ENCODE measurements at places on chromosomes 2 and 18. TPM values are rescaled to one million over a fixed set of nuclear protein-coding genes. Genes with fewer than 3 reads are reported as not detected.

Gene TUBA4B
- total RNA-seq = not detected

Gene GCA
- 10.7 TPM for total RNA-seq

Gene CDKL4
- 1.2 TPM for total RNA-seq

Gene EDAR
- not detected for total RNA-seq

DNA sequence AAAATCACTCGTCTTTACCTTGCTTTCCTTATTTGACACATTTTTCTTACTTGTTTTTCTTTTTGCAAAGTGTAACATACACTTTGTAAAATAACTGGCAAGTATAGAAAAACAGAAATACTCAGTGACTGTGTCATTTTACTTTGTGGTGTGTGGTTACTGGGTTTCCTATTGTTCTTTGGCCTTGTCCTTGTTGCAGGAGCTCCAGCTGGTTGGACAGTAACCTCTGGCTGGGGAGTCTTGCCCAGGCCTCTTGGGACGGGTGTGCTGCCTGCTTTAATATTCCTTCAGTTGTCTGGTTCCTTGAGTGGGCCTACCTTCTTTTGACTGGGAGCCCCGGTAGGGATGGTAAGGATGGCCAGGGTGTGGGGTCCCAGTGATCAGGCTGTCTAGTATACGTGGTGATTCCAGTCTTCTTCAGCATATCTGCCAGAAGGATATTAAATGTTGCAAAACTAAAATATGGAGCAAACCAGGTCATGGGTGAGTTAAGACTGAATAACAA lies 53.8 kb downstream of the RNF144A start:
- no peak for DNase-seq

DNA sequence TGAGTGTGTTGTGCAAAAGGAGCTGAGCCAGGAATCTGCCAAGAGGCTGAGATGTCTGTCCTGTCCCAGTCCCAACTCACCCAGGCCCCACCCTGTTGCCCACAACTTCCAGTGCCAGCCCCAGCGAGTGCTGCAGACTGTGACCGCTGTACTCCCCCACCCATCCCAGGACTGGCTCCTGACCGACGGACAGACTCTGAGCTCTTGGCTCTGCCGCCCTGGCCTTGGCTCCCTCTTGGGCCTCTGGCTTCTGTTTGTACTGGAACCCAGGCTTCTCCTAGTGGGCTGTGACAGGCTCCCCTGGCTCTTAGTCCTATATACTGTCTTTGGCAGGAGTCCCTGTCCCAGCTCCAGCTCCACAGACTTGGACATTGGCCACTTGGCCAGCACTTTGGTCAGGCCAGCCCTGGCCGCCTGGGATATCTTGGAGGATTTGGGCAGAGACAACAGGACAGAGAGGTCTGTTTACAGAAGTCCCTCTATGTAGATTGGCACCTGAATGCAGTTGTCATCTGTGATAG lies 41.1 kb downstream of the ACOXL start:
- no peak for DNase-seq

- no peak for DNase-seq
Measured at GRCh38 chr2:230899287-230899686, 25.8 kb downstream of the GPR55 start.

- no peak for DNase-seq
Measured at GRCh38 chr2:98738304-98738703, 7.4 kb upstream of the MGAT4A start.

DNA sequence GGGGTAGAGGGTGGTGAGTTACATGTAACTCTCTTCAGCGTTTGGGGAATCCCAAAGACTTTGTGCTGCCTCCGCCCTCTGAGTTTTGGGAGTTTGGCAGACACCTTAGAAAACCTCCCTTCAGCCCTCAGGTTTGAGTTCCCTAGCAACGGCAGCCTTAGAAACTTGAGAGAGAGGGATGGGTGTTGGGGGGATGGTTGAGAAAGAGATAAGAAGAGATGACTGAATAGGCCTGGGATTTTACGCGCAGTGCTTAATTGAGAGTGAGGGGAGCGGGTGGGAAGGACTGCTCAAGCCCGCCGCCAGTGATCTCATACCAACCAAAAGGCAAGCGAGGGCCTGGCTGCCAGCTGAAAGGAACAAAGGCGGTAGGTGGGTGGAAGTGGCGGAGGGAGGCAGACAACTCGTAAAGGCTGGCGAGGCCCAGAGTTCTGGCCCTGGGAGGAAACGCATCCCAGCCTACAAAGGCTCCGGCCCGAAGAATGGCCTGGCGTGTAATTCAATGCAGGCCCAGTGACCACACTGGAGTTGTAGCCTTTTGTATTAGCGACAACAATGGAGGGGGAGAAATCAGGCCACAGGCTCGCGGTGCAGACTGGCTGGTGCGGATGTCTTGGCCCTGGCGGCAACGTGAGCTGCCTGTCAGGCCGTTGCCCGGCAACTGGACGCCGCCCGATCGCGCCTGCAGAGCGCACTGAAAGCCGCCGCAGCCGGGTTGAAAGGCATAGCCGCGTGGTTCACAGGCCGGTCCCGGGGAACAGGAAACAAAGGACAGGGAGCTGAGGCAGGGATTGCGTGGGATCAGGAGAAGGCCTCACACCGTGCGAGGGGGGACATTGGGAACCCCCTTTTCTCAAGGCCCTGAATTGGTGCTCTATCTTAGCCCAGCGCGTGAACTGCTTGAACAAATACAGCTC lies 39.9 kb upstream of the DARS1 start:
- DNase-seq = peak; percentile 43

DNA sequence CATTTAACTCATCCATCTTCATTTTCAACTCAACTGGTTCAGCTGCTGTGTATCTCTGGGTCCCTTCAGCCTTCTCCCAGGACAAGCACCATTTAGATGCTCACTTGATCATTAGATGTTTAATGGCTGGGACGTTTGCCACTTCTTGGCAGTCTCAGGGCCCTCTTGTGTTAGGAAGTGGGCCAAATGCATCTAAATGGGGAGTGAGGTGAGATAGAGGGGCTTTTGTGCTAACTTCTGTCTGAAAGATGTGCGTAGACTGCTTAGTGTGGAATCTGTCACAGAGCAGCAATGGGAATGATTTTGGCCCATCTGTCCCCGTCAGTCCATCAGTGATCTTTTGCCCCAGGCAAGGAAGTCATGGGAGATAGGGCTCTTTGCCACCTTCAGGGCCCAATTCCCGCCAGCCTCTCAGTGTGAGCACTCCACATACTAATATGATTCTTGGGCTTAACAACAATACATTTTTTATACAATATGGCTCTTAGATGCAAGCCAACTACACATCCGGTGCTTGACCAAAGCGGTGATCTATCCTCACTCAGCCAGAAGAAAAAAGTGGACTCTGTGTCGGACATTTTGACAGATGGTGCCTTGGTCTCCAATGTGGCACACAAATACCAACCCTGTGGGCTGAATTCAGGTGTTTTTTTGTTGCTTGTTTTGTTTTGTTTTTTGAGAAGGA lies 95.7 kb upstream of the EPC2 start:
- no peak for DNase-seq

- DNase-seq = no peak
Measured at GRCh38 chr18:57581301-57581934, 5.1 kb downstream of the FECH start.

GRCh38 chr2:33342171-33342570 lies 134.3 kb upstream of the RASGRP3 start:
- DNase-seq = peak; percentile 98

- DNase-seq = no peak
Measured at GRCh38 chr18:63508596-63508995, 31.8 kb downstream of the SERPINB5 start.

DNA sequence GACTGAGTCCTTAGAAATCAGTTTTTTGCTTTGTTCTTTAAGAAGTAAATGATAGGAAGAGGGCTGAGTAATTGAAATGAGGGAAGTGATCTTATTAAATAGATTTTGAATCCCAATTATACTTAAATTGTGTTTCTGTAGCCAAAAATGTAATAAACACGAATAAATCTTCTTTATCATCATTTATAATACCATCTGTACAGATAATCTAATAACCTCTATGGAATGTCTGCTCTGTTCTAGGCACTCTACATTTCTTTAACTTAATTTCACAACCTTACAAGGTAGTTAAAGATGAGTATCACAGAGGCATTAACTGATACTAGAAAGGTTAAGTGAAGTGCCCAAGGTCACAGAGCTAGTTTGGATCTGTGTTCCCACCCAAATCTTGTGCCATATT lies 14.3 kb upstream of the SCN2A start:
- DNase-seq = no peak

Data from endothelial cell of umbilical vein (primary cell).